ENCODE measurements at places on chromosomes 2 and 18.

DNA sequence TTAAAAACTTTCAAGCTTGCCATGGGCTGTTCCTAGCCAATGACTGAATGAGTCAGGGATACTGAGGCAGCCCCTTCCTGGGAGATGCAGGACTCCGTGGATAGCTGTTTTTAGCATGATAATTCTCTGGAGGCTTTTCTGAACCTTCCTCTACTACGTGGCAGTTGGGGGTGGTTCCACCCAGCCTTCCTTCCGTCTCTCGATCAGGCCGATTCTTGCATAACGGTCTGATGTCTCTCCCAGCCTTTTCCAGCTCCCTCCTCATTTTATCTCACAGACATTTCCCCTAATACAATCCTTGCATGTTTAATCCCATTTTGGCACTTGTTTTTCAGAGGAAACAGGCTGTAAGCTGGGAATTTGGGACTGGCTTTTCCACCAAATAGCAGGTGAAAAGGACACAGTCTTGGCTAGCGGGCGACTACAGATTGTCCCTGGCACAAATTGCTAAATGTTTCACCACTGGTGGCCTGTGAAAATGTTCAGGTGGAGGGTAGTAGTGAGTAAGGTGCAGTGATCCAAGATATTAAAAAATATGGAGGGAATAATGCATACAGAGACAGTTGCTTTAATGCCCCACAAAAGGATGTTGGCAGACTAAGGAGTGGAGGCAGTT, 21.0 kb upstream of the CTLA4 start:
- DNase-seq: no peak

GRCh38 chr18:7545734-7546133, 21.4 kb upstream of the PTPRM start:
- no peak for DNase-seq

DNA sequence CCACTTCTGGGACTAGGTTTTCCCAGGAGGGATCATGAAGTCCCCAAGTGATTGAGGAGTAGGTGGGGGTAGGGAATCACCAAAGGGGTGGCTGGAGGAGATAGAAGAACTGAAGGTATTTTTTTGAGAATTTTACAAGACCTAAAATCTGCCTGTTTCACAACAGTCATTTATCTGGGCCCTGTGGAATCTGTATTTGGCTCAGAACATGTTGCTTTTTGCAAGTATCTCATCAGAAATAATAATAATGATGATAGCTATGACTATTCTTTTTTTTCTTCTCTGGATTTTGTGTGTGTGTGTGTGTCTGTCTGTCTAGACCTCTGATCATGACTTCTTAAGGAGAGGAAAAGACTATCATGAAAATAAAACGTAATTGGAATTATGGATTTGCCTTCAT, 13.9 kb downstream of the STON1 start:
- no peak for DNase-seq

GRCh38 chr2:200225951-200226350, 80.5 kb upstream of the SPATS2L start:
- no peak for DNase-seq

- DNase-seq: no peak
These were observed 246.3 kb downstream of the SUCLG1 start for GRCh38 chr2:84212611-84213314.
